Vagina (tissue), 2 donors: ENCODE measurements at places on chromosomes 6 and 20.

DNA sequence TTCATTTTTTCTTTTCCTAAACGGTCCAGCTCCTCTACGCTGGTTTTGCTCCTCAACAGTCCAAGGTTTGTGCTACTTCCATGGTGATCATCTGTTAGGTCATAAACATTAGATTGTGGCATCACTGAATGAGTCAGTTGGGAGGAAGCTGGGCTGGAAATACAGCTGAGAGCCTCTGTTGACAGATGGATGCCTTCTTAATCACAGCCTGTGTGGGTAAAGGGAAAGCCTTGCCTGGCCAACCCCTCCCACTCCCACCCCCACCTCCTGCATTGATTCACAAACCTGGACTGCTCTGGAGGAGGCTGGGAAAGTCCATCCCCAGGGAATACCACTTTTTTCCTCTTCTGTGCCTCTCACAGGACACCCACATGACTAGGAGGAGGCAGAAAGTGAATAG is 180.6 kb upstream of the CCN2 start:
- DNase-seq = no peak

GRCh38 chr20:36318166-36318565 is 12.0 kb downstream of the DLGAP4 start:
- DNase-seq = no peak

- DNase-seq = no peak
Observed at GRCh38 chr6:75396005-75396800, 97.4 kb downstream of the FILIP1 start.

DNA sequence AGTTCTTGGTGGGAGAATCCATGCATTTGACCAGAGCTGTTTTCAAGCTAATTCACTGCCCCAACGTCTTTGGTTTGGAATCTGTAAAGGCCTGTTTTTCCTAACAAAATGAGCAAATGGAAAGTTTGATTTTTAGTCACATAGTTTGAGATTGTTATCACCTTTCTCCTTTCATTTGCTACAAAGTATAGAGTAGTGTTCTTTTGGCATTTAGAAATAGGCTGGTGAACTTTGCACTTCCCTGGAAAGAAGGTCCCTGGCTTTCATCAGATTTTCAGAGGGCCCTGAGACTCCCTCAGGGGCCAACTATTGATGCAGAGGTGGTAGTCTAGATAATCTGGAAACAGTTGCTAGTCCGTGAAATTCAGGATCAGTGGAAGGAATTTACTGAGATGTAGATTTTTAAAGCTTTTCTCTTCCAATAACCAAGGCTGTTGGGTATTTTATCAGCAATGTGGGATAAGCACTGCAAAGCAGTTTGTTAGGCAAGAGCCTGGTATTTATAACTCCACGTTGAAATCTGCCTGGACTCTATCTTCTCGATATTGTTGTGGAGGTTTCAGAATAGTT is 1.7 kb downstream of the ARFGEF2 start:
- DNase-seq = no peak

DNA sequence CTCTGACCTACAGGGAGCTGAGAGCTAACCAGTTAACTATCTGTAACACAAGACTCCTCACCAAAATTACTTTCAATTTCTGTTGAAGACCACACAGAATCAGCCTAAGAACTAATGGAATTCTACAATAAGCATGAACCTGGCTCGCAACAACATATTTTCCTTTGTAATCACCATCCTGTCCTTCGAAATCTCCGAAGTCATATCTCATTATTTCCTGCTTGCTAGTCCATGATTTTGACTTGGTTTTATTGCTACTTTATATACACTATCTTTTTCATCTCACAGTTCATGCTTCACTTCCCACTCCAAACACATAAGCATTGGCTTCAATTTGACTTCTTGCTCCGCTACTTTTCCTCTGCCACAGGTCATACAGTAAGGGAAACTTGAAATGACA is 405.8 kb upstream of the FKBP1C start:
- DNase-seq = no peak

DNA sequence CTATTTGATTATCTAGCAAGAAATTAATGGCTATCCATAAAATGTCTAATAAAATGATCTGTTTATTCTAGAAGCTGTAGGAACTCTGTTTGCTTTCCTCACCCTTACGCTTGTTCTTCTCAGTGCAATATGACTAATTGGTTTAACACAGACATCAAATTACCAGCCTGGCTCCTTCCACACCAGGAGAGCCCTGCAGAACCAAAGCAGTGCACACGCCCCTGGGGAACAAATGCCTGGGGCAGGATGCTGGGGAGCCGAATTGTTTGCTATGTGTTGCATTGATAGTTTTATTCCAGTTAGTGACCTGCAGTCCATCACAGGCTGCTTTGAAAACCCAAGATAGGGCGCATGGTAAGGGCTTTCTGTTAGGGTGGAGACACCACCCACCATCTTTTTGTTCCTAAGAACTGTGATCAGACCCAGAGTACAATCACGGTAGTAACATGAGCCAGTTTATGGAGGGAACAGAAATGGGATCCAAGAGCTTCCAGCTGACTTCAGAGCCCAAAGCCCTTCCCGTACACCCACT is 126.4 kb upstream of the CD93 start:
- no peak for DNase-seq

DNA sequence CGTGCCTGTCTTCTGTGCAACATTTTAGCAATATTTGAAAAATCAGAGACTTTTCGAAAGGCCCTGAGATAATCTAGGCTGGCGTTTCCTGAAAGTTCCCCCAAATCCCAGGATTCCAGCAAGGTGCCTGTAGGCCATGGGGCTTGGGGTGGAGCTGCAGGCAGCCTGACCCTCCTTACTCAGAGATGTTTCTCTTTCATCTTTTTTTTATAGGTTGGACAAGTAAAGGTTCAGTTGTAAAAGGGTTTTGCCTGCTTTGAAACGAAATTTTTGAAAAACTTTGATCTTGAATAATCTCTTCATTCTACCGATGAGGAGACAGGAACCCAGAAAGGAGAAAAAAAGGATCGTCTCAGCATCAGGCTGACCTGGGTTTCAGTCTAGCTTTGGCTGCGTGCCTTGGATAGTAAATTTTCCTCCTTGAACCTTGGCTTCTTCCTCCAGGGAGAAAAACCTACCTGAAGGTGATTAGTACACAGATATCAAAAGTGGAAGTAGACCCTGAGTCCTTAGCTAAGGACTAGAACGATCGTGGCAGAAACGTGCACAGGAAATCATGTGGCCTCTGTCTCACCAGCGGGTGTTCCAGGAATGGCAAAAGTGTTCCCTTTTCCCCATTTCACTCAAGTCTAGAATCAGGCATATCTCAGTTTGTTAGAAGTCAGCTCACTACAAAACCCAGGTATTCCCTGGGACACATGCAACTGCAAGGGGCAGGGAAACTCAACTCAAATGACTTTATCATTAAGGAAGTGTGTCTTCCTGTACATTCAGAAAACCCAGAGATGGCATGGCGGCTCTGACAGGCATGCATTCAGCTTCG is 128.2 kb upstream of the PTPN1 start:
- DNase-seq = no peak

DNA sequence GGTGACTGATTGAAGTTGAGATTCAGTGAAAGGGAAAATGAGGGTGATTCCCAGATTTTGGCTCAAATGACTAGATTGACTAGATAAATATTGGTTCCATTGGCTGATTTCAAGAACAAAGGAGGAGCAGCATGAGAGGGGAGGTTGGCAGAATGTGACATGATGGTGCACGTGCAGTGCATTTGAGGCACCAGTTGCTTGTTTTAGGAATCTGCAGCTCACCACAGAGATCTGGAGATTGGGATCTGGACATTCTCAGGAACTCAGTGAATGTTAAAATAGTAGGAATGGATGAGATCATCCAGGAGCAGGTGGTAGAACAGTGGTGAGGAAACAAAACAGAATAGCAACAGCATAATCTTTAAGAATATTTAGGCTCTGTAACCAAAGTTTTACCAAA is 496.3 kb downstream of the DHX35 start:
- no peak for DNase-seq

- no peak for DNase-seq
Observed at GRCh38 chr20:11112832-11113231, 439.0 kb upstream of the JAG1 start.

GRCh38 chr6:166614171-166614583 is 12.9 kb downstream of the RPS6KA2 start:
- DNase-seq = no peak

DNA sequence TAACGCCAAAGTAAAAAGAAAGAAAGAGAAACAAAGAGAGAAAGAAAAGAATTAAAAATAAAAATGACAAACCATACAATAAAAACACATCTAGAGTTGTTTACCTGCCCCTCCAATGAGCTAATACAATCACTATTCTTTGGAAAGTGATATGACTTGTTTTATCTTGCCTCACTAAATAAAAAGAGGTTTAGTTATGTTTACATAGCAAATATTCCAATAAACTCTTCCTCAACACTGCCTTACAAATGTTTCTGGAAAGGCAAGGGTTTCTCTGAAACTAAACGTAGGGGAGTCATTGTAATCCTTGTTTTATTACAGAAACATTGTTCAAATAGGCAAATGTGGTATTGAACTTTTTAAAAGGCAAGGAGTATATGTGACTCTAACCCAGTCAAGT is 396.2 kb downstream of the EPM2A start:
- no peak for DNase-seq

DNA sequence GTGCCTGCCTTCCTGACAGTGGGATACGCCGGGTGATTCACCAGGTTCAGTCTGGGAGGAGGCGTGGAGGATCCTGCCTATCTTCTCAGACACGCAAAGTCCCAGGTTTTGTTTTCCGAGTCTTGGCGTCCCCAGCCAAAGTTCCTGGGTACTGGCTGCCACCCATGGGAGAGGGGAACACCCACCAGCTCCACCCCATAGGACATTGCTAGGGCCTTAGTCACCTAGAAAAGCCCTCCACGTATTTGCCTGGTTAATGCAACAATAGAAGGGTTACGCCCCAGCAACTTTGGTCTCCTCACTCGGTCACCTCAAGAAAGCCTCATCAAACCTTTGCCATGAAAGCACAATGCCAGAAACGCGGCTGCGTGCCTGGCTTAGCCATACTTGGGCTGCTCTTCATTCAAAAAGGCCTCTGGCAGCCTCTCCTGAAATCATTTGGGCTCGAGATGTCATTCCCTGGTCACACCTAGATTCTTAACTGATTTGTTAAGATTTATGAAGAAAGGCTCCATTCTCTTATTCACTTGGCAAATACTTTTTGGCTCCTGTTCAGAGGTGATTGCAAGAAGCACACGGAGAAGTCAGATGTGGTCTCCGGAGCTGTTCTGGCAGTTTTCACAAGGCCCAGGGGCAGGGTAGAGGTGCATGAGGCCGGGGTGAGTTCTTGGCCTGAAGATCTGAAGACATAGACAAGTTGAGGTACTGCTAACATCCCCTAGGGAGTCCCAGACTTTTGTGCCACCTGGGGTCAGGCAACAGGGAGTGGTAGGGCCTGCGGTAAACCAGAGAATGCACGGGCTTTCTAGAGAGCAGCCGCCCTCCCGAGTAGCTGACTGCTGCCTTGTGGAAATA is 35.5 kb upstream of the ZNF133 start:
- DNase-seq = no peak

- DNase-seq = no peak
Observed at GRCh38 chr20:32567384-32568178, 17.6 kb downstream of the NOL4L start.

- no peak for DNase-seq
Observed at GRCh38 chr6:150380256-150380655, 11.4 kb downstream of the IYD start.

GRCh38 chr6:156113631-156114030 is 658.0 kb upstream of the NOX3 start:
- no peak for DNase-seq

DNA sequence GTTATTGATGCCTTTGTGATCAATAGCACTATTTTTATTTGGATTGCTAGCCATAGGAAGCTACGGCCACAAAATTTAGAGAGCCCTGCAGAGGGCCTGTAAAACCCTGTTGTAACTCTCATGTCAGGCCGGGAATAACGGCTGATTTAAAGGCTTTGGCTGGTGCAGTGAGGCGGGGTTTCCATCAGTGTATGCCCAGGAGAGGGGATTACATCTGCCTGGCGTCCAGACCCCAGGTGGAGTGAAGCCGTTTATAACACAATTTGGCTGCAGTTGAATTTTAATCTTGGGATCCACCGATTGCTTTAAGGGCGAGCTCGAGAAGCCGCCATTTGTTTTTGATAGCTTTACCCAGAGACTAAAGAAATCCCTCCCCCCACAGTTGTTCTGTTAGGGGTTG is 29.1 kb upstream of the APCDD1L start:
- DNase-seq = no peak

GRCh38 chr20:8330785-8331695 is 199.0 kb downstream of the PLCB1 start:
- no peak for DNase-seq
